ENCODE measurements at places on chromosomes 11 and 22.

DNA sequence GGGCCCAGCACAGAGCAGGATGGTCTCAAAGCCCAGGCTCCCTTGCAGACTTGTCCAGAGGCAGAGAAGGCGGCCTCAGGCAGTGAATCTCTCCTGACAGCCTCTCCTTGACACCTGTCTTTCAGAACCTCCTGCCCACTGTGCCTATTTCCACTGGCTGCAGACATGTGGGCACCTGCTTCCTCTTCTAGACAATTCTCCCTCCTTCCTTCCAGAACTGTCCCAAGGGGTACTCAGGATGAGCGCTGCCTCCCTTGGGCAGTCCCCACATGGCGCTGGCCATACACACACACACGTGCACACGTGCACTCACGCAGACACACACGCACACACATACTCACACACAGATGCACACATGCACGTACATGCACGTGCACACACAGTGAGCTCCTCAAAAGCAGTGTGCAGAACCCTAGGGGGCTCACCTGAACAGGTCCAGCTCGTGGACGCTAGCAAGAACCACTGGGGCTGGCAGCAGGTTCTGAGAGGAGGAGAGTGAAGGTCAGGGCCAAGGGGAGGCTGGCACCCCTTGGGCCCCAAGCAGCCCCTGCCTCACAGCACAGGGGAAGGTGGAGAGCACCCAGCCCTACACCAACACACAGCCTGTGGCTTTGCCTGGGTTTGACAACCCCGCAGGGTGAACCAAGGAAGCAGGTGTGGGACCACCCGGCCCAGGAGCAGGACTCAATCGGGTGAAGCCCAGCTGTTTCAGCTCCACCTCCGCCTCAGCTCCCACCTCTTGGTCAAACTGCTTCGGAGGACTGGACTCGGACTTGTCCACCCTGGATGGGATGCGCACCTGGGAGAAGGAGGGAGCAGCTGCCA lies 8.1 kb upstream of the PLXNB2 start:
- DNase-seq: no peak

GRCh38 chr11:130769782-130770535 lies 146.3 kb downstream of the SNX19 start:
- DNase-seq: no peak

- DNase-seq: no peak
Observed at GRCh38 chr11:109383306-109383705, 38.7 kb upstream of the C11orf87 start.

- DNase-seq: no peak
Observed at GRCh38 chr11:26777372-26777808, 55.5 kb upstream of the SLC5A12 start.

DNA sequence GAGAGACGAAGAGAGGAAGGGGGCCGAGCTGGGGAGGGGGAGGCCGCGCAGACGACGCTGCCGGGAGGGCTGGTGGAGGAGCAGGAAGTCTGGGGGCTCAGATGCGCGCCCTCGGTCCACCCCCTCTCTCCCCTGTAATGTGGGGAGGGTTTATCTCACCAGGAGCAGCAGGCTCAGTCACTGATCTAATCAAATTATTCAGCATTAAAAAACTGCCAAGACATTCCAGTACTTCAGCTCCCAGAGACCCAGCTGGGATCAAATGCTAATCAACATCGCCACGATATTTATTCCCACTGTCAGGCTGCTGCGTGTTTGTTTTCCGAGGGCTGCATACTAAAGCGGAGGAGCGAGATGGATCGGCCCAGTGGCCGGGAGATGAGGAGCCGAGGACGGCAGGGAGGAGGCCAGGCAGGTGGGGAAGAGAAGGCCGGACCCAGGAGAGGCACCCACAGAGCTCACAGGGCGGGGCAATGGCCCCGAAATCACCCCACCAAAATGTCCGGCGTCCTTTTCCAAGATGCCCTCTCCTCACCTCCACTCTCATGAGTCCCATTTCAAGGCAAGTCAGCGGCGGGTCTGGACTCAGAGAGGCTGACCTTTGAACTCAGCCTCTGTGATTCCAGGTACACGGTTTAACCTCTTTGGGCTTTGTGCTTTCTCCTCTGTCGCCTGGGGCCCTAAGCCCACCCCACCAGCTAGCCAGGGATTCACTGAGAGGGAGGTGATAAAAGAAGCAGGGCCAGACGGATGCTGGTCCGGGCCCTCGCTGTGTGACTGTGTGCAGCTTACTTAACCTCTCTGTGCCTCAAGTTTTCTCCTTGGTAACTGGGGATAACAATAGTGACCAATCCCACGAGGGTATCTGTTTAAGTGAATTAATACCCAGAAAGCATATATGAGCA lies 502.1 kb downstream of the MN1 start:
- DNase-seq: no peak

DNA sequence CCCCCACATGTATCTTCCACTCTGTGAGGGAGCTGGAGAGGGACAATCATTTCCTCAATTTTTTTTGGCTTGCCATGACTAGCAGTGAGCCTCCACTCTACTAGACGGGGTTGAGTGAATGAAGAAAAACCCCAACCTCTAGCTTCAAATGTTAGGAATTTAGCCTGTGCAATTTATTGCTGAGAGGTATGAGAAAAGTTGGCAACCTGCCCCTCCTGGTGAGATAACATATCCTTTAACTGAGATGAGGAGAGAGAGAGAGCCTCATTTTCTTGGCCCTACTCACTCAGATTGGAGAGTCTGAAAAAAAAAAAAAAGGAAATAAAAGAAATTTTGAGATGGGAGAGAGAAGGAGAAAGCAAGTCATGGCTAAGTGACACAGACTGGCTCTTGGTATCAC lies 218.2 kb upstream of the CARD18 start:
- DNase-seq: no peak

DNA sequence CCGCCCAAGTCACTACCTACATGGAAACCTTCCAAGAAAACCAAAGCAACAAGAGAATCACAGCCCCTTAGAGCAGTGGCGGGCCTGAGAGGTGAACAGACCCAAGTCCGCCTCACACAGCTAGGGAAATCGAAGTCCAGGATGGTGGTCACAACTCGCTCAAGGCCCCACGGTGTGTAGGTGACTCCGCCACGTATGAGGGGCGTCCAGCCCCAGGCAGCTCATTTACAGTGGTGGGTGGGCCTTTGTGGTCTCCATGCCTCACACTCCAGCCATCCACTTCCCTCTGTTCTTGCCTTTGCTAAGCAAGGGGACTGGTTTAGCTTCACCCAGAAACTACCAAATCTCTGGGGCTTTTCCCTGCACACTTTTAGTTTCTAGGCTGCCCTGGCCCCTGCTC lies 9.7 kb upstream of the TCF20 start:
- DNase-seq: no peak

DNA sequence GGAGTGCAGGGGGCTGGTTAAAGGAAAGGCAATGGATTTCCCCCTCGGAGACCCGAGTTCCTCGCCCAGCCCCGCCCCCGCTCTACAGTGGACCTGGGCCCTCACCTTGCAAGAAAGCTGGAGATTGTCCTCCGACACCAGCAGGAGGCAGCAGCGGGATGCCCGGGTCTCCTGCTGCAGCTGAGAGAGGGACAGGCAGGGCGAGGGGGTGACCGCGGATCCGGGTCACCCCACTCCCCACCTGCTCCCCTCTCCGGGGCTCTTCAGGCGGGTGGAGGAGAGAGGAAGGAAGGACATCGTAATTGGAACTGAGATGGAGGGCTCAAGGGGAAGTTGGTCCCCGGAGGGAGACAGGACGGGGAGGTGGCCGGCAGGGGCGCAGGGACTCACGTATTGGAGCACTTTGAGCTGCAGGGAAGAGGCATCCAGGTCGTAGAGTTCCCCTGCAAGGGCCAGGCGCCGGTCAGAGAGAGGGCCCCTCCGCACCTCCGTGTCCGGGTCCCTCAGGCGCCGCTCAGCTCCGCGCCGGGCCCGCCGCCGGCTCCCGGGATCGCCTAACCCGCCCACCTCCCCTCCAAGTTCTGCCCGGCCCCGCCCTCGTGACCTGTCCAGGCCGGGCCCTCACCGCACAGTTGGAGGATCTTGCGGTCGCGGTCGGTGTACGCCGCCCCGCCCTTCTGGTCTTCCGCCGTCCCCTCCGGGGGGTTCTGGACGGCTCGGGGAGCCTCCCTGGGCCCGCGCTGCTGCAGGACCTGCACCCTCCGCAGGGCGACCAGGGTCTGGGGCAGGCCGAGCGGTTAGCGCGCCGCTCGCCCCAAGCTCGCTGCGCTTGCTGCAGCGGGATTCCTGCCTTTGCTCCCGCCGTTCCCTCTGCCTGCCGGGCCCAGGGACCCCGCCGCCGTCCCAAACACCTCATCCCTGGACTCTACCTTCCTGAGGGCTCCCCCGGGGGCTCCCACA lies 84.1 kb downstream of the PDE2A start:
- no peak for DNase-seq

DNA sequence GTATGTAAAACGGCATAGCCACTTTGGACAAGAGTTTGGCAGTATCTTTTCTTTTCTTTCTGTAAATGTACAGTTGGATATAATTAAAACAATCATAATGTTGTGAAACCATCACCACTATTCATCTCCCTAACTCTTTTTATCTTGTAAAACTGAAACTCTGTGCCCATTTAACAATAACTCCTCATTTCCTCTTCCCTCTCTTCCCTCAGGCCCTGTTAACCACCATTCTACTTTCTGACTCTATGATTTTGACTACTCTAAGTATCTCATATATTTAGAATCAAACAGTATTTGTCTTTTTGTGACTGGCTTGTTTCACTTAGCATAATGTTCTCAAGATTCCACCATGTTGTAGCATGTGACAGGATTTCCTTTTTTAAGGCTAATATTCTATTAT lies 10.2 kb downstream of the SCUBE2 start:
- DNase-seq: no peak

- DNase-seq: no peak
Observed at GRCh38 chr22:37844904-37845329, 783 bp upstream of the ANKRD54 start.

DNA sequence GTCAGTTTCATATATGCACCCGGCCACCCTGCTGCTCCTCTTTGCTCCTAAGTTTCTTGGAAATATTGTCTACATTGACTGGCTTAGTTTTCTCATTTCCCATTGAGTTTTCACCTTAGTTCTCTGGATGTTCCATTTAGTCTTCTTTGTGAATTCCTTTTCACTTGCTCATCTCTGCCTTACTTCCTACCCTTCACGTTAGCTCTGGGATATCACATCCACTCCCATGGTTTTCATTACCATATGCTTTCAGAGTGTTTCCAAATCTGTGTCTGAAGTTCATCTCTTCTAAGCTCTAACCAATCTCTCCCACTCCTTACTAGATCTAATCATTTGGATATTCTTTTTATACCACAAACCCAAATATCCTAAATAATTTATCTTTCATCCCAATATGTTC lies 226.4 kb downstream of the FAM76B start:
- DNase-seq: no peak

DNA sequence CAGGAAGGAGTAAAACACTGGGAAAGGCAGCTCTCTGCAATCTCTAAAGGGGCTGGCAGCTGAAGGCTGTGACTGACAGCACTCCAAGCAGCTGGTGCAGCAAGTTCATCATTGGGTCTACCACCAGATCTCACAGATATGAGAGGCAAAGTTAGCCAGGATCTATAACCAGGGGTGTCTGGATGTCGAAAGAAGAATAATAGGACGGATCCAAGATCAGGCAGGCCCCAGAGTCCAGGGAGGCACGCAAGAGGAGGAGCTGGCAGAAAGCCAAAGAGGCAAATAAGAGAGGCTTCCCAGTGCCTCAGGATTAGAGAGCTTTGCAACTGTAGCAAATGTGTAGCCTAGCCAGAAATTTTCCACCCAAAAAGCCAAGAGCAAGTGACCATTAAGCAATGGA lies 77.1 kb downstream of the RBMXL2 start:
- peak; percentile 56 for DNase-seq

GRCh38 chr11:70725739-70726138 lies 327.4 kb downstream of the CTTN start:
- no peak for DNase-seq

- peak; percentile 71 for DNase-seq
Observed at GRCh38 chr11:63813035-63813562, at the start of gene SPINDOC. TSS of gene SPINDOC (plus strand) at chr11:63813456. CDS start at chr11:63813687, 231 bp downstream.

- DNase-seq: no peak
Observed at GRCh38 chr22:23692598-23693291, 1.9 kb downstream of the RGL4 start.

DNA sequence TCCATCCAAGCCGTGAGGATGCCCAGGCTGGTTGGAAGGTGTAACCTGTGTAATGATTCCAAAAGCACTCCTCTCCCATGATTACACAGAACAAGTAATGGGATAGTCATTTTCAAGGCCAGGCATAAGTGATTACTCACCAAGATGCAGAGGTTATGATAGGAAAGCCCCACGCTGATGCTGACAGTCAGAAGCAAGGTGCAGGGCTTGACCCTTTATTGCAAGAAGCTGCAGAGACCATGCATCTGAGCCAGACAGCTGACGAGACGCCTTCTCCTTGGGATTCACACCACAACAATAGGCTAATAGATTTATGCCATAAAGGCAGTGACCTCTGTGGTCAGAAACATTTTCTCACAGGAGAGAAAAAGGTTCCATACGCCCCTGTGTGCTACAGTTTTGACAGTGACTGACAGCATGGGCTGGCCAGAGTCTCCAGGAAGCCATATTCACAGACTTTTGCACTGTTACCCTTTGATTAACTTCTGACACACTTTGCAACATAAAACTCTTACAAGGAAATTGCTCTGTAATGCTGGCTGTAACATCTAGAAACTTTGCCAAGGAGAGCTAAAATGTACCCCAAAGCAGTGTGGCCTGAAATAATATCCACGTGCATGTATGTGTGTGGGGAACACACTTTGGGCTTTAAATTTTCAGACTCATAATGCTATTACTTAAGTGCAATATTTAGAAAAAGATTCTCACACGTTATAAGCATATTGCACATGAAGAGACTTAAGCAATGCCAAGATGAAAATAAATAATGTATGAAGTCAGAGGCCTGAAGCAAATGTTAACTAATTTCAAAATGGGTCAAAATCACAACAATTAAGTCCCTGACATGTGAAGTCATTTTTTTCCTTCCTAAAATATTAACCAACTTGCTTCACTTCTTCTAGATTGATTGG lies 1079.0 kb upstream of the TENM4 start:
- DNase-seq: no peak

GRCh38 chr11:68994161-68994893 lies 13.5 kb upstream of the MRGPRD start:
- DNase-seq: no peak

DNA sequence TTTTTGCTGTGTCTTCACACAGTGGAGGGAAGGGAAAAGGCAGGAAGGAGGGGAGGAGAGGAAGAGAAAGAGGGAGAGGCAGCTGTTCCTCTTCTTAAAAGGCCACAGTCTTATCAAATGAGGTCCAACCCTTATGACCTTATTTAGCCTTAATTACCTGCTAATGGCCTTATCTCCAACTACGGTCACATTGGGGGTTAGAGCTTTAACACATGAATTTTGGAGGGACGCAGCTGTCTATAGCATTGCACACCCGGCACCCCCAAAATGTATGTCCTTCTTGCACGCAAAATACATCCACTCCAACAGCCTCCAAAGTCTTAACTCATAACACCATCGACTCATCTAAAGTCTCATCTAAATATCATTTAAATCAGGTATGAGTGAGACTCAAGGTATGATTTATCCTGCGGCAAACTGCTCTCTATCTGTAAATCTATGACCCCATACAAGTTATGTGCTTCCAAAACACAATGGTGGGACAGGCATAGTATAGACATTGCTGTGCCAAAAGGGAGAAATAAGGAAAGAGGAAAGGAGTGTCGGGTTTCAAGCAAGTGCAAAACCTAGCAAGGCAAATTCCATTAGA lies 45.0 kb upstream of the ASPHD2 start:
- DNase-seq: no peak

GRCh38 chr11:15286465-15286864 lies 171.7 kb downstream of the INSC start:
- DNase-seq: no peak

Data from NCI-H524 (cell line).